Hematopoietic multipotent progenitor cell treated with erythropoietin and hydrocortisone succinate and interleukin-3 and kit ligand, for 17 days (in vitro differentiated cells): ENCODE measurements at places on chromosomes 3 and 15.

DNA sequence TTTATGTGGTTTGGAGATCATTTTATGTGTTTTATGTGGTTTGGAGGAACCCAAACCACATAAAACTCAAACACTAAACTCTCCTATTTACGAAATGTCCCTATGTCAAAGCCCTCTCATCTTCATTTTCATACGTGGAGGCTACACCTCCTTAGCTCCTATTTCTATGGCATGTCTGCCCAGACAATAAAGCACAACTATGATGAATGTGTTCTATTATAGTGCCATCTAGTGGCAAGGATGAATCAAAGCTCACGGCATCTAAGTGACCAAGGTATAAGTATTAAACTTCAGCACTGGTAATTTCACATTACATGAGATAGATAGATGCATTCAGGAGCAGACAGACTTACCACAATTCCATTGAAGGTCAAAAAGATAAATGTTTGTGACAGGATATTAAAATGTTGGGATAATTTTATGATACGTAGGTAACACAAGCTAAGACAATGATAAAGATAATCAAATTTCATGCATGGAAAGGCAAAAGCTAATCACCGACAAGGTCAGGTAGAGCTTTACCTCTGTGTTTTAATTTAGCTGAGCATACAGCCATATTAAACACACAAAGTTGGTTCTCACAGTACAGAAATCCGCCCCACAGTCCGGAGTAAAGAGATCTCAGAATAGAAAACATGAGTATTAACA, 130.6 kb upstream of the FHIT start:
- DNase-seq: peak; percentile 23

DNA sequence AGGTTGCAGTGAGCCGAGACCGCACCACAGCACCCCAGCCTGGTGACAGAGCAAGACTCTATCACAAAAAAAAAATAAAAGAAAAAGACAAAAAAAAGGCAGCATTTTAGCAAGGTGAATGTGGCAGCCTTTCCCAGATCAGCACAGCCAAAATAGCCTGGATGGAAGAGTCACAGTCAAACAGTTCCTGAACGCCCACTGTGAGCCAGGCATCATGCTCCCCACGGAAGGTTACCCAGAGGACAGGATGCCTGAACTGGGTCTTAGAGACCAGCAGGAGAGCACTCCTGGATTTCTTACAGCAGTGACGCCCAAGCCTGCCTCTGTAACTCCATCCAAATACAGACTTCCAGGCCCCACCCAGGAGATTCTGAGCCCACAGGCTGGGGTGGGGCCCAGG, 4.5 kb downstream of the XXYLT1 start:
- no peak for DNase-seq

DNA sequence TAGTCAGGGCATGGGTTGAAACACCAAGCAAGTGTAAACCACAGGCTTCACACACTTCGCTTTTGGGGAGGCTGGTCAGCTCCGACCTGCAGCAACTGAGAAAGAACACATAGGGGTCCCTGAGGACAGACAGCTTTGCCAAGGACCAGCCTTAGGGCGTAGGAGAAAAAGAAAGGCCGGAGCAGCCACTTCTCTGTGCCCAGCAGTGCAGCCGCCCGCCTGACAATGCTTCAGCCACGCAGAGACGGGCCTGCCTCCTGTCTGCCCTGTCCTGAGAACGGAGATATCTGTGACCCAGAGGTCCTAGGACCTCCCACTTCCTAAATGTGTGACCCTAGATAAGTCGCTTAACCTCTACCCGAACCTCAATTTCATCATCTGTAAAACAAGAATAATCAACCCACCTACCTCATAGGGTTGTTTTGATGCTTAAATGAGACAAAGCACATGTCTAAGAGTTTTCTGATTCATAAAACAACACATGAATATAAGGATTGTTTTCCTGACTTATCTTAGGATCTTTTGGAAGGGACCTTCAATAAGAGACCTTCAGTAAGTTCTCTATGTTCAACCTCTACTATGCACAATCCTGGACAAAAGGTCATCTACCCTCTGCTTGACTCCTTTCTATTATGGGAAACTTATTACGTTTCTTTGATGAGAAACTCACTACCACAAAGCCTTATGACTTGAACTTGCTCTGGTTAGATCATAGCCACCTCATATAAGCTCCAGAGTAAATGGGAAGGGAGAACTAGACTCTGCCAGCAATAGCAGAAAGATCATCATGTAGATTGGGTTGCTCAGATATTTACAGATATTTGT, 32.9 kb upstream of the RFTN1 start:
- peak; percentile 34 for DNase-seq

DNA sequence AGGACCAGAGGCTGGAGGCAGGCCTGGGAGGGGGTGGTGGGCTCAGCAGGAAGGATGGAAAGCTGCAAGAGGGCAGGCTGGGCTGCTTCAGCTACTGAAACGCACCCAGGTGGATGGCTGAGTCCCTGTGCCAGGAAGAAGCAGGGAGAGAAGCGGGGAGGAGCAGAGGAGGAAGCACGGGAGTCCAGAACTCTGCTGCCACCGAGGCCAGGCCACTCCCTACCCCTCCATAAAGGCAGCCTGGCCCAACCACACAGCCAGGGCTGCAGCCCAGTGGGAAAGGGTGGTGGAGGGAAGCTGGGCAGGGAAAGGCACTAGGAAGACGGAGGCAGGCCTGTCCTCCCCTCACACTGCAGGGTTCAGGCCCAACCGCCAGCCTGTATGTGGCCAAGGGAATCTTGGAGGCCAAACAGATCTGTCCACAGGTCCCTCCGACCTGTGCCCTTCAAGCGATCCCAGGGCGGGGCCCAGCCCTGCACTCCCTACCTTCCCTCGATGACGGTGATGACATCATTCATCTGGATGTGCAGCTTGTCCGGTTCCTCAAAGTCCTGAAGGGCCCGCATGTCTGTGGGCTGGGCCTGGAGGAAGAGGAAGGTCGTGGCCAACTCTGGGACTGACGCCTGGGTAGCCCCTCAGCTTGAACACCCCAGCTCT, 30.5 kb downstream of the TNK2 start:
- no peak for DNase-seq

DNA sequence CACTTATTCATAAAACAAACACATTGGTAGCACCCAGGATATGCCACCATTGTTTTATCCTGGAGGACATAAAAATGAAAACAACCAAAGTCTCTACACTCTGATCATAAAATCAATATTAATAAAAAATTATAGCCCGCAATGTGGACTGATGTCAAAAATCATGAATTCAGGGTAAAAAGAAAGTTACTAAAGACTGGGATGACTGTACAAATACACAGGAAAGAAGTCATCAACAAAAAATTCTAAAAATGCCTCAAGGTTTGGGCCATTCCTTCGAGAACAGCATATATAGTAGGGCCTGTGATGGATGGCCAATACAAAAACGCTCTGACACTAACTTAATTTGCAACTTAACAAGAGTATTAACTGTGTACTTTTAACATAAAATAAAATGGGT, 76.8 kb downstream of the THBS1 start:
- DNase-seq: no peak

DNA sequence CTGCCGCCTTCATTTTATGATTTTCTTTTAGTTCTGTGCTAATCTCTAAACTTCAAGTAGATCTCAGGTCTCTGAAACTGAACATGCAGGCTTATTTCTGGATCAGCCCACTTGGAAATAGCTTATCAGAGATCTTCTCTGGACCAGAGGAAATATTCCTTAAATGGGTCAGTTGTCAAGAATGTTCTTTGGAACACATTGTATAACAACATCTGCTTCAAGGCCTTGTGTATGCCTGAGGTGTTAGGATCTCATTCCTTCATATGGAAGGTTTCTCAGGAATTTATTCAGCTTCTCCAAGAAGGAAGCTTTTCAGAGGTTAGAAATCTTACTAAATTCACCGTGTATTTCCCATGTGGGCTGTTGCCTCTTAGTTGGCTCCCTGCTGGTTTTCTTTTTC, 47.4 kb downstream of the SYN2 start:
- DNase-seq: no peak

DNA sequence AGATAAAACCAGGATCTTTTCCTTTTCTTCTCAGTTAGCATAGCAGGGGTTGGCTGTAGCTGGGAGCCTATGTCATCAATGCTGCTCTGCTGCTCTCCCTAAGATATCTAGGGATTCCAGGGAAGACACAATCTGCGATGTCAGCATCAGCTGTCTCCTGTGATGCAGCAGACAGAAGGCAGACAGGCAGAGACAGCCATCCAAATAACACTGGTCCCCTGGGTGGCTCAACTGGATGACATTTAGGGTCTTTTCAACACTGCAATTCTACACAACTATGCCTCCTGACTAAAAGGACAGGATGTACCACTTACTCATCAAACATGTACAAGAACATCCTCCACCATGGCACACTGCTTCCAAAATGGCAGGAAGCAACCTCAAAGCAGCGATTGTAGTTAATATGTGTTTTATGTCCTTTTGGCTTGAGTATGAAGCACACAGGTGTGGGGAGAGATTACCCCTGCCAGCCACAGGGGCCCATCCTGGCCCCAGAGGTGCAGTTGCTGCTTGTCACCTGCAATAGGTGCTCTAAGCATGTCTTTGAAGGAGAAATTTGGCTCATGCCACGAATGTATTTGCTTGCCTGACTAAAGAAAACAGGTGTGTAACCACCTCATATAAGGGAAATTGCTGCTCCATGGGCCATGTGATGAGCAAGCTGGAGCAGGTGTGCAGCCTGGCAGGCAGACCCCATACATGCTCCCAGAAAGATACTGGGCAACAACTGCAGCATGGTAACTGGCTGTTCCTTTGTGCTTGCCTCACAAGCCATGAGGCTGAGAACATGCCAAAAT, 357.8 kb downstream of the VPS13C start:
- no peak for DNase-seq

DNA sequence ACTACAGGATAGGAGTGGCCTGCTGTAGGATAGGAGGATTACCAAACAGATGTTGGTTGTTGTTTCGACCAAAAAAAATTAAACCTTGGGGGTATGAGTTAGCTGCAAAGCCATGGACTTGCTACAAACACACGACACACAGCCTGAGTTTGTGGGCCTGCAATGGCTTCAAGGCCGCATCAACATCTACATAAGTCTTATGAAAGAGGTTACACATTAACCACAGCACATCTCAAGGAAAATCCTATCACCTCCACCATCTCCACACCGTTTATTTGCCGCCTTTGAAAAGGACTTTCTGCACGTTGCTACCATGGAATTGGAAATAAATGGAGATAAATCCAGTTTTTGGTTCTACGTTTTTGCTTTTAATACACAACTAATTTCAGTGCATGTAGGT, 23.0 kb downstream of the LRIG1 start:
- DNase-seq: no peak

- no peak for DNase-seq
Measured at GRCh38 chr3:102478160-102478559, 43.3 kb downstream of the ZPLD1 start.

DNA sequence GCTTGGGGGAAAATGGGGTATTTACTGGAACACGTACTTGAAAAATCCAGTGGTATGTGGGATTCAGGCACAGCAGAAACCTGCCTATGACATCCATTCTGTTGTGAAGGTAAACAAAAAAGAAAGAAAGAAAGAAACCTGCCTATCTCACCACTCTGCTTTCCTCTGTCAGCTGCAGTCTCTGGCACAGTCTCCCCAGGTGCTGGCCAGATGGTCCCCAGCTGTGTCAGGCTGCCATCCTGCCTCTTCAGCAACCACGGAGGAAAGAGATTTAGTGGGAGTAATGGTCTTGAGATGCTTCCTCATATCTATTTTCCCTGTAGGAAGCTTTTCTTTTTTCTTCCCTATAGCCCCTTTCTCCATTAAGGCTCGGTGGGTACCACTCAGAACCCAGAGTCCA, 2.5 kb upstream of the PXYLP1 start:
- DNase-seq: no peak

DNA sequence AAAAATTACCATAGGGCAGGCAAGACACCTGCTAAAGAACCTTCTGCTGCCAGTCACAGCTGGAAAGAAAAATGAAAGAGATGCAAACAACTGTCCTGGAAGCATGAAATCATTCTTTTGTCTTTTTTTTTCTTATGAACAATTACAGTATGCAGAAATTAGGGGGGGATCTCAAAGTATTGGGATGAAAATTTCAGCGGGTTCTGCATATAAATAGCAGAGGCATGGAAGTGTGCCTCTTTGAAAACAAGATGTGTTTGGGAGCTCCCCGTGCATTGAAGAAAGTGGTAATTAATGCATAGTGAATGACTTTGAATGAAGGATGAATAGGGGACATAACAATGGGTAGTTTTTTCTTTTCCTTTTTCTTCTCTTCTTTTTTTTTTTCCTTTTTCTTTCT, 431.2 kb downstream of the SOX2 start:
- no peak for DNase-seq

GRCh38 chr3:1251282-1252060, 158.6 kb downstream of the CNTN6 start:
- DNase-seq: no peak

DNA sequence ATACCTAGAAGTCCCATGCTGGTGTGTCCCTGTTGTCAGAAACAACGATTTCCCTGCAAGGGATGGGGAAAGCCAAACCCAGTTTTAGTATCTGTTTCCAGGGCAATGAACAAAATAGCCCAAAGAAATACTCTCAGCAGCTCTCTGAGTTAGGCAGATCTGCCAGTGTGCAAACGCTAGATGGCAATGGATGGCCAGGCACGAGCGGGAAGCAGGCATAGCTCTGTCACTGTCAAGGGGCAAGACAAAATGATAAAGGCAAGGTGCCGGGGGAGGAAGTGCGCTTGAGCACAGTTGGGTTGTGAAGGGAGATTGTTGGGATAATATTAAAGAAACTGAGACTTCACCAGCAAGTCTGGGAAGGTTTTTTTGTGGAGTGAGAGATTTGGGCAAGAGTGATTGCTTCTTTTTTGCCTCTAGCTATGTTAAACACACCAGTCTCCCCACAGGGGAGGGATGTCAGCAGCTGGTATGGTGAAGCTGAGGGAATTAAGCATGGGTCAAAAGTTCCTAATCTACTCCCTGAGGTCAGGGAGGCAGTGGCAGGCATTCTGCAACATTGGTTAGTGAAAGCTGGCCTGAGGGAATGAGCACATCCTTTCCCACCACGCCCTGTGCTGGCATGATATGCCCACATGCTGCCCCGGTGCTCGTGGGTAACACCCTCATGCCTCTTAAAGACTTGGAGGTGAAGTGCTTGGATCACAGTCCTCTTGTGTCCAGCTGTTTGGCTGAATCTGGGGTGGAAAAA, 117.5 kb downstream of the PDCD6IP start:
- no peak for DNase-seq

GRCh38 chr3:27219127-27219845, 149.9 kb downstream of the NEK10 start:
- DNase-seq: no peak

DNA sequence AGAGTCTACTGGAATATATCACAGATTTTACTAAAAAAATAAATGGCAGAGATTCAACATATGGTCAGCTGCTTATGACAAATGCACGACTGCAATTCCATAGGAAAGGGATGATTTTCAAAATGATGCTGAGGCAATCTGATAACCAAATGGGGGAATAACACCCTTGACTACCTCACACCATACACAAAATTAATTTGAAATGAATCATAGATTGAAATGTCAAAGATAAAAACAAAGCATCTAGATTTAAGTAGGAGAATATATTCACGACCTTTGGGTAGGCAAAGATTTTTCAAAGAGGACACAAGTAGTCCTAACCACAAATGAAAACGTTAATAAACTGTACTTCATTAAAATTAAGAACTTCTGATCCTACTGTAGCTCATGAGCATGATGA, 11.2 kb downstream of the SENP7 start:
- no peak for DNase-seq

- no peak for DNase-seq
Measured at GRCh38 chr3:43866529-43867353, 176.0 kb downstream of the ABHD5 start.

GRCh38 chr3:32848215-32848614, 30.4 kb downstream of the TRIM71 start:
- DNase-seq: peak; percentile 55
